Fibroblast of the aortic adventitia (primary cell): ENCODE measurements at places on chromosomes 5 and 9.

DNA sequence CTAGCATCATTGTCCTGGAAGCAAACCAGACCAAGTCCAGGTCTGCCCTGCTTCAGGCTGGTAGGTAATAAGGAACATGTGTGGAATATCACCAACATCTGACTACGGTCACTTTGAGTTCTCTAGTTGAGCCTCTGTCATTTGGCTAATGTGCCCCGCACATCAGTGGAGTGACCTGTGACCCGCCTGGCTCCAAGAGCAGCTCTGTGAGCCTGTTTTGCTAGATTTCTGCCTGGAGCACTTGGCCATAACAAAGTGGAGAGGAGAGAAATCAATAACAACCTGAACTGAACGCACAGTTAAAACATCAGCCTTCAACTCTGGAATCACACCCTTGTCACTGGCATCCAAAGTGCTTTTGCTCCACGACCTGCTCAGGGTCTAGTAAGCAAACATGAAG, 115.7 kb downstream of the PPP2R2B start:
- DNase-seq, result no peak

- peak; percentile 83 for DNase-seq
Observed at GRCh38 chr5:134577796-134578577, 52.5 kb downstream of the JADE2 start.

DNA sequence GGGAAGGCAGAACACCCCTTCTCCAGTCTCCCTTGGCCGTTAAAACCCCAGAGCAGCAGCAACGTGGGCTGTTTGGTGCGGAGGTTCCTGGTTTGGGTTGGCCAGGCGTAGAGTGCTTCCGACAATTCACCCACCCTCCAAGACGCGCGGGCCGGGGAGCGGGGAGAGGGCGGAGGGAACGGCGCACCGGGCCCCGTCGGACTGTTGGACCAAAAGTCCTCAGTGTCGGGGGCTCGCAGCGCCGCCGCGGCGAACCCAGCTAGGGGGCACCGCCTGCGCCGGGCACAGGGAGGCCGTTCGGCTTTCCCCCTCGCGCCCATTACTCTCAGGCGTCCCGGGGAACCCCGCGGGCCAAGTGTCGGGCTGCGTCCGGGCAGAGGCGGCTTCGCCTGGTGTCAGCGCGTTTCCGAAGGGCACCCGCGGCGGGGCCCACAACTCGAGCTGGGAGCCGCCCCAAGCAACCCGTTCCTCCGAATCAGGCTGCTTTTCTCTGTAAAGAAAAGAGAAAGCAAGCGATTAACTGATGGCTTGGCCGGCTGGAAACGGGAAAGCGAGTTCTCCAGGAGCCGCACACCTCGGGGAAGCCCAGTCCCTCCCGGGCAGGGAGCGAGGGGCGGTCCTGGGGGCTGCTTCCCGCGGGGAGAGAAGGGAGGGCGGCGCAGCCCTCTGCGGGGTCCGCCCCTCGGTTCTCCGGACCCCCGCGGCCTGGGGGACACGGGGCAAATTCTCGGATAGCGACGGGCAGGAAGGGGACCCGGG, 145.5 kb downstream of the ERCC6L2 start:
- DNase-seq, result peak; percentile 13

GRCh38 chr9:123864251-123864650, 65.7 kb downstream of the DENND1A start:
- DNase-seq, result no peak

DNA sequence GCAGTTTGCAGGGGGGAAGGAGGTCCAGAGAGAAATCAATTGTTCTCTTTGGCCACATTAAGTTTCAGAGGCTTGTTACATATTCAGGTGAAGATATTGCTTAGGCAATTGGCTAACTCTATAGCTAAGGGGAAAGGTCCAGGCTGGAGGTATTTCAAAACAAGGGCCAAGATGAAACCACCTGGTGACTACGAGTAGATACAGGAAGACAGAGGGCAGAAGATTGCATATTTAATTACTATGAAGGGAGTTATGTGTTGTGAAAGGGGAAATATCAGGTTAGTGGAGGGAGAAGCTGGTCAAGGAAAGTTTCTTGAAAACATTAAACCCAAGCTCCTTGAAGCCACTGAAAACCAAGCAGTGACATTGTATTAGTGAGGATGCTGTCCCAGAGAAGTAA, 1.9 kb upstream of the RAD23B start:
- DNase-seq, result no peak

DNA sequence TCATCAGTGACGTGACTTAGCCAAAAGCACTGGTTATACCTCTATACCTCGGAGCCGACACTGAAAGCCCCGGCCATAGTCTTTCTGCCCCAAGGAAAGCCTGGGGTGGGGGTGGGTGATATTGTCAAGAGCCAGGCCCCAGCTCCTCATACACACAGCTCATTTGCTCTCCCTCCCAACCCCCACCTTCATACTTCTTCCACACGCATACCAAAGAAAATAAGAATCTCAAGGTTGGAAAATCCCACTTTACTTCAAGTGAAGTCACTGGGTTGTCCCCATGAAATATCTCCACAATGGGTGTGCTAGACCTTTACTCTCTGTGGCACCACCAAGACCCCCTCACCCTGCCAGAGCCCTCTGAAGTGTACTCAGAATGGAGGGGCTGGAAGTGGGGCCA, 27.1 kb upstream of the MGAT1 start:
- DNase-seq, result no peak

- DNase-seq, result no peak
Observed at GRCh38 chr5:3230254-3230653, 365.4 kb upstream of the IRX1 start.

GRCh38 chr9:98185021-98185567, 7.3 kb downstream of the CORO2A start:
- no peak for DNase-seq

DNA sequence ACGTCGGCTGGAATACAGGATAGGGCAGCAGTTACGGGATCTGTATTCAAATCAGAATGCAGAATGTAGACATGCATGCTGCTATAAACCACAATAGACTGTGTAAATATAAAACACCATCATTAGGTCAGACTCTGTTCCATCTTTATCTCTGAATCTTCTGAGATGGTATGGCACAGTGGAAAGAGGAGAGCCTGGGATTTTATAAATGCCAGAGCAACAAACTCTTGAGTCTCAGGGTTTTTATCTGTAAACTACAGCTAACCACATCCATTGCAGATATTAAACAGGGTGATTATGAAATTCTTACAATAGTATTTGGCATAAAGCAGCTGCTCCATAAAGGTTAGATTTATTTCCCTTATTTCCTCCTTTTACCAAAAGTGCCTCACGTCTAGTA, 108.7 kb downstream of the ZDHHC21 start:
- peak; percentile 1 for DNase-seq

DNA sequence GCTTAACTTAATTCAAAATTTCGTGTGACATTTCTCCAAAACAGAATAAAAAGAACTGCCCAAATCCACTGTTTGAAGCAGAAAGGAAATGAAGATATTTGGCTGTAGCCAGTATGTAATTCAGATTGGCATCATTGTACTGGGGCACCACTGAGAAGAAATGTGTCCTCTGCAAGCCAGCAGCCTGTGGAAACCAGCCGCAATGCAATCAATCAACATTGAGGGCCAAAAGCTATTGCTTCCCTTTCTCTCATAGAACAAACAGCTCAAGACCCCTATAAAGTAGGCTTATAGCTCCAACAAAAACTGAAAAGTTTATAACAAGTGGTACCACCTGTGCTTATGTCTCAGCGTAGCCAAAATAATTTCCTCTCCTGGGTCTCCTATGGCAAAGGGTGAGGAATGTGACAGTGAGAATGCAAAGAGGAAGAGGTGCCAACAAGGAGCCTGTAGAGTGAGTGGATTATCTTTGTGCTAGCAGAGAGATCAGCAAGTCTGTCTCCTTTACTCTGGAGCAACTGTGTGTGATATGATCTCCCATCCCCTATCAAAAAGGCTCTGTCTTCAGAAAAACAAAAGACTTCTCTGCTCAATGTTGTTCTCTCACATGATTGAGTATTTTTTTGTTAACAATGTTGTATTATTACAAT, 1072.3 kb upstream of the DMAC1 start:
- DNase-seq, result no peak

- no peak for DNase-seq
Observed at GRCh38 chr9:110078604-110079003, 129.4 kb downstream of the C9orf152 start.

- no peak for DNase-seq
Observed at GRCh38 chr5:4911646-4912403, 228.3 kb upstream of the ADAMTS16 start.

- no peak for DNase-seq
Observed at GRCh38 chr5:75192804-75193203, 43.9 kb downstream of the ANKRD31 start.

- DNase-seq, result no peak
Observed at GRCh38 chr5:67809589-67809988, 406.0 kb upstream of the PIK3R1 start.

GRCh38 chr5:12707560-12707959, 803.3 kb upstream of the CTNND2 start:
- DNase-seq, result no peak

DNA sequence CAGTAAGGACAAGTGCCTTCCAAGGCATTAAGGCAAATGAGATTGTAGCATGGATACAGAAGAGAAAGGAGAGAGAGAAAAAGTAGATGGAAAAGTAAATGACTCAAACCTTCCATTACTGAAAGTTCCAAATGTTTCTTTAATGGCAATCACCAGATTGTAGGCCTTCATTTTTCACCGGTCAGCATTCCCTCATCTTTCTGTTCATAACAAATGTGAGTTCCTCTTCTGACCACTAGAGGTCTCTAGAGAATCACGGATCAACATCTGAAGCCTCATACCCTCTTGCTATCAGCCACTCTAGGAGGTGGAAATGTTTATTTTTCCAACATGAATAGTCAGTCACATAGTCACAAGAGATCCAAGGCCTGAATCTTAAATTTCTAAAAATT, 73.6 kb upstream of the RPS23 start:
- peak; percentile 94 for DNase-seq

- no peak for DNase-seq
Observed at GRCh38 chr9:82790875-82791274, 272.1 kb downstream of the RASEF start.

DNA sequence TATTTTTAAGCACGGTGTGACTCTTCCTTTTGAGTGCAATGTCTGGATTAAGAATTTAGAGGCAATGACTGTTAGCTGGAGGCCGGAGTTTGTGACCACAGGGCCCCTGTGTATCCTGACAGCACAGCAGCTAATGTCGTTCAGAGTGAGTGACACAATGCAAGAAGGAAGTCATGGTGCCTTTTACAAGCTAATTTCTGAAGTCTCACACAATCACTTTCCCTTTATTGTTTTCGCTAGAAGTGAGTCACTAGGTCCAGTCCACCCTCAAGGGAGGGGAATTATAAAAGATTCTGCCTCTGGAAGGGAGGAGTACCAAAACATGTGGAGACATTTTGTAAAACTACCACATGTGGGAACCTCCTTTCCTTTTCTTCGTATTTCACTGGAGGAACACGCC, 185.5 kb upstream of the FGF10 start:
- DNase-seq, result no peak

DNA sequence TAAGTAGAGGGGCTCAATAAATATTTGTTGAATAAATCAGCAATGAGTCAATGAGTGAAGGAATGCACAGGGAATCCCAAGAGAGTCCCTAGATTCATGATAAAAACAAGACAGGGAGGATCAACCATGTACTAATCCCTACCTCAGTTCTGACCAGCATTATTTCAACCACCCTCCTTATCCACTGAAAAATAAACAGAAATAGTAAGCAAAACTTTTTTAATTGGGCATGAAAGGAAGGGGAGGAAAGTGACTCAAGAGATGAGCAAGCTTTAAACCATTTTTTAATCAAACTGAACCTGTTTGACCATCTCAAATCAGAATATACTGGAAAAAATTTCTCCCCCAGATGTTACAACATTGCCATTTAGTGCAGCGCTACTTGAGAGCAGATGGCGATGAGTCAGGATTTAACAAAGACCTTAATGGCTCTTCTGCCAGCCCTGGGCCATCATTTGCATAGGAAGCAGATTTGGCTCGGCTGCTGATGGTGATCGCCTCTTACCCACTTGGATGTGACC, 194.8 kb upstream of the SLC30A5 start:
- peak; percentile 46 for DNase-seq

DNA sequence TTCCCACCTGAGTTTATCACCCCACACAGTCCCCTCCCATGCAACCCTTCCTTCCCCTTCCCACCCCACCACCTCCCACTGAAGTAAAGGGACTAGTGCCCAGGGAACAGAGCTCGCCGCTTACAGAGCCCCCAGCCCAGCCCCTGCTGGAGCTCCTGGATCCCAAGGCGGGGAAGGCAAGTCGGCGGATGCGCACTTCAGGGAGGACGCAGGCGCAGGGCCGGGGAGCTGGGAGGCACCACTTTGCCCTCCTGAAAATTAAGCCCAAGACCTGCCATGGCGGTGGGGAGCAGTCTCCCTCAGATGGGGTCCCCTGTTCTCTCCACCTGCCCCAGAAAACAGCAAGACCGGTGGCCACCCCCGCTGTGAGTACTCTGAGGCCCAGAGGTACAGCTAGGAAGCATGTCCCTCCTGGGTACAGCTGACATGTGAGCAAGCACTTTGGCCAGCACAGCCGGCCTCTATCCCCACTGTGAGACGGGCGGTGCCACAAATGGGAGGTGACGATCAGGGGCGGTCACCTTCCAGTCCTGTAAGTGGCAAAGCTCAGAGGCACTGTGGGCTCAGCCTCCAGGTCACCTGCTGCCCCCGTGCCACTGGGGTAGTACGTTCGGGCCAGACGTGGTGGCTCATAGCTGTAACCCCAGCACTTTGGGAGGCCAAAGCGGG, 45.9 kb downstream of the COL23A1 start:
- no peak for DNase-seq

DNA sequence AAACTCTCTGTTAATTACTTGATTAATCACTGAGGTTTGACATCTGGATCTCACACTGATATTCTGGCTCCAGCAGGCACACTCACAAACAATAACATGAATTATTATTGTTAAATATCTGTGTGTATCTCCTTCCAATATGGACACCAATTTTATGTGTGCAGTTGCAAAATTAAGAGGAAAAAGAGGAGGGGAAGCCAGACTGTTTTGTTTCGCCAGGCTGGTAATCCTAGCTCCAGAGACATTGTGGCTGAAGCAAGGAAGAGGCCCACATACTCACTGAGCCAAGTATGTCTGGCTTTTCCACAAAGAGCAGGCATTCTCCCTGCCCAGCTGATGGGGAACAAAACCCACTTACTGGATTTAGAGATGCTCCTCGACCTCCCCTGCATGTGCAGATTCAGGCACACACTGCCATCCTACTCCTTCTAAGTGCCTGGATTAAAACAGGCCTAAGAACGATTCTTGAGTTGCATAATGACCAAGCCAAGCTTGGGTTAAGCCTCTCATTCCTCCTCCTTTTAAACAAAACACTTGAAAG, 181.9 kb downstream of the ESM1 start:
- DNase-seq, result peak; percentile 45

- no peak for DNase-seq
Observed at GRCh38 chr5:170141636-170142035, 35.9 kb downstream of the FOXI1 start.
